Kidney tubule cell (primary cell): ENCODE measurements at places on chromosomes 6 and 20.

- peak; percentile 13 for DNase-seq
These were observed 3.4 kb upstream of the DACT2 start for GRCh38 chr6:168322966-168323365.

DNA sequence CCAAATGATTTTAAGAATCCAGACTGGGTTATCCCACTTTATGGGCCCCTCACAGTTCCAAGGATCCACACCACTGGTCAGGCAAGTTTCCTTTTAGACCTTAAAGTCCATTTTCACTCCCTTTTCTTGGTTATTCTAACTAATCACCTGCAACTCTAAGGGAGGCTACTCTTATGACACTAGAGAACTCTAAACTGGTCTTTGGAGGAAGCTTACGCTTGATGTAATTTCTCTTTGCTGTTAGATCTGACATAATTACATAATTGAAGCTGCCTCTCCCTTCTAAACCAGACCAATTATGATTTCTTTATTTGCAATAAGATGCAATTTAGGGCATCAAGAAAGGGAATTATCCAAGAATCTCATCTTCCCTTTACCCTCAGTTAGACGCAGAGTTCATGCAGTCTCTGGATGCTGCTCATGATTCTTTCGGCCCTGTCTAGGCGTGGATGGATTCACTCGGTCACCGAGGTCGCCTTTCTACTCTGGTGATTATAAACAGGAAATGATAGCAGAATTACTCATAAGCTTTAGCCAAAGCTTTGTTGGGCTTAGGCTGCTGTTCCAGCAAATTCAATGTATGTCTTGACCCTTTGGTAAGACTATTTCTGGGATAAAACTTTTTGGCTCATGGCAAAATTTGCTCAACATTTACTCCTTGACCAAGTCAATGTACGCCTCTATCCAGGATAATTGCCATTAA, 166.4 kb upstream of the PRND start:
- DNase-seq = peak; percentile 70

- no peak for DNase-seq
These were observed 13.4 kb downstream of the ZNF335 start for GRCh38 chr20:45958593-45958992.

DNA sequence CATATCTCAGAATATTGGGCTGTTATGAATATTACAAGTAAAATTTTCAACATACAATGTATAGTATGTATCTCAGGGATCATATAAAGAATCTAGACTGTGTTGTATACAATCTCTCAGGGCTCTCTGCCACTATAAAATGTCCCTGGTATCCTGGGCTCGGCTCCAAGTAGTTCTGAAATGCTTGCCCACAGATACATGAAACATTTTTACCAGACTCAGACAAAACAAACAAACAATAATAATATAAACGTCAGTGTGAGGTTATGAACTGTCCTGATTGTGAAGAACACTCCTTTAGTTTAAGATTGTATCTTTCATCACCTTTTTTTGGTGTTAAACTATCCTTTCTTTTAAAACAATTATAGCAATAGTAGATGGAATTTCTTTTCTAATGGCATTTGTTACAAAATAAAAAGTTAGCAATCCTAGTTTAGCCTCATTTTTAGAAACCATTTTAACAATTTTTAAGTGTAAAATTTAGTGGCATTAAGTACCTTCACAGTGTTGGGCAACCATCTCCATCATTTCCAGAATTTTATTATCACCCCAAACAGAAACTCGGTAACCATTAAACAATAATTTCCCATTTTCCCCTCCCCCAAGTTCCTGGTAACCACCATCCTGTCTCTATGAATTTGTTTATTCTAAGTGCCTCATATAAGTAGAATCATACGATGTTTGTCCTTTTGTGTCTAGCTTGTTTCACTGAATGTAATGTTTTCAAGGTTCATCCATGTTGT, 17.4 kb upstream of the LY86 start:
- no peak for DNase-seq

- no peak for DNase-seq
These were observed 202.1 kb upstream of the SHLD1 start for GRCh38 chr20:5548107-5548506.
